Thoracic aorta endothelial cell (primary cell): ENCODE measurements at places on chromosomes 3 and 15. TPM values are rescaled to one million over a fixed set of nuclear protein-coding genes. Genes with fewer than 3 reads are reported as not detected.

BLM gene
- total RNA-seq: 21.3 and 22.0 TPM in 2 replicates

CYP19A1 gene
- total RNA-seq: not detected in 2 replicates

CCK gene
- not detected in 2 replicates for total RNA-seq

BBS4 gene
- total RNA-seq: 8.9 and 10.8 TPM in 2 replicates

ROPN1 gene
- total RNA-seq: not detected in 2 replicates

RARB gene
- 17.6 and 25.6 TPM in 2 replicates for total RNA-seq

ABHD10 gene
- 37.5 and 48.2 TPM in 2 replicates for total RNA-seq

ZNF80 gene
- not detected in 2 replicates for total RNA-seq

SLC24A5 gene
- total RNA-seq: 0.07 TPM in 1 of 2 replicates, not detected in the other

ALDH1A3 gene
- total RNA-seq: 23.6 and 30.6 TPM in 2 replicates

FSIP1 gene
- 0.50 and 0.80 TPM in 2 replicates for total RNA-seq

GOLGA8H gene
- 1.4 and 2.1 TPM in 2 replicates for total RNA-seq

TMCO5A gene
- not detected in 2 replicates for total RNA-seq

SPRED1 gene
- total RNA-seq: 36.7 and 39.6 TPM in 2 replicates

KLF13 gene
- total RNA-seq: 36.4 and 44.8 TPM in 2 replicates

CRELD1 gene
- total RNA-seq: 14.7 and 15.2 TPM in 2 replicates

KLHL24 gene
- total RNA-seq: 49.5 and 54.6 TPM in 2 replicates

SNURF gene
- total RNA-seq: 11.4 and 13.3 TPM in 2 replicates

LSMEM2 gene
- total RNA-seq: not detected in 2 replicates
